ENCODE measurements at places on chromosomes 11 and 22.

- DNase-seq, result no peak
These were observed 22.0 kb upstream of the CTSC start for GRCh38 chr11:88359541-88359940.

GRCh38 chr11:128324531-128325141 is 262.7 kb downstream of the ETS1 start:
- DNase-seq, result peak; percentile 77

DNA sequence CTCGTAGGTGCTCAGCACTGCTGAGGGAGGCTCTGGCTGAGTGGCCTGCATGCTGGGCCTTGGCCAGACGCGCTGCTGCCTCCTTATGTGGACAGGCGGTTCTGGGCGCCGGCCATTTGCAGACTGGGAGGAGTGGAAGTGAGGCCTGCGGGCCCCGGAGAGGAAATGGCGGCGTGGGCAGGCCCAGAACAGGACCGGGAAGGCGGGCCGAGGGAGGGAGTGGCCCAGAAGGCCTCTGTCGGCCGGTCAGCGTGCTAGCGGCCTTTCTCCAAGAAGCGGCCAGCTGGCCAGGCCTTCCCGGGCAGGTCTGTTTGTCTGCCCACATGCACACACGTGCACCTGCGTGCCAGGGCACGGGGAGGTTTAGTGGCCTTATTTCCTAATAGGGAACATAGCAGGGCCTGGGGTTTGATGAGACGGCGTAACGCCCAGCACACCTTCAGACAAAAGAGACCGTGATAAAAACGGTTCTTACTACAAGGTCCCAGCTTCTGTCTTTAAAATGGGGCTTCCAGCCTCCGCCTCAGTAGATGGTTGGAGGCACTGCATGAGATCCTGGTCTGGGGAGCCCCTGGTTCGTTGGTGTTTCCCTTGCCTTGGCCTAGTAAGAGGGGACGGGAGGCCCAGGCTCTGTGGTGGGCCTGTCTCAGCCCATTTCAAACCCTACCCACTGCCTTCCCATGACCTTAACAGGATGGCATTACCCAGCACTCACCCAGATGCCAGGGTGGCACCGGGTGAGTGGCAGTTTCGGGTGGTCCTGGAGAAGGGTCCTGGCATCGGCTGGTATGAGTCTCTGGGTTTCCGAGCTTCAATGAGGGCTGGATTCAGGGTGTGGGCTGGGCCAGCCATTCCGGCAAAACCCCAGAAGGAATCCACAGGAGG is 65.1 kb upstream of the PPARA start:
- DNase-seq, result no peak

DNA sequence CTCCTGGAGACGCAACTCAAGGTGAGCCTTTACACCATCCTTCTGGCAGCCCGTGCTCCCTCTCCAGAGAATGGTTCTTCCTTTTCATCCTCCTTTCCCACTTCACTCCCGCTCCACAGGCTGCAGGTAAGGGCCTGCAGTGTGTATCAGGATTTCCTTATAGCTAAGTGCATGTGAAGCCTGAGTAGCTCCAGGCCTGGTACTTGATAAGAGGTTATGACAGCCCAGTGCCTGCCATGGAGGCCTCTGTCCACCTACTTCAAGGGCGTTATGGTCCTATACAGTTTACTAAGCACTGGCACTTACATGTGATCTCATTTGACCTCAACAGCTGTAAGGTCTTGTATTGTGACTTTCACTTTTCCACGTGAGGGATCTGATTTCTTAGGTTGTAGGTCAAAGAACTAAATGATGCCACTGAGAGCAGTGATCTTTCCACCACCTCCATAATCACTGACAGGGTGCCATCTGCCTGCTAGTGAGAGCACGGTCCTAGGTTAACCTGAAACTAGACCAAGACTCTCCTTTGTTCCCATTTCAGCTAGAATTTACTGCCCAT is 18.1 kb downstream of the SSH3 start:
- no peak for DNase-seq

- no peak for DNase-seq
These were observed 42.4 kb upstream of the DMC1 start for GRCh38 chr22:38612217-38613006.

- DNase-seq, result no peak
These were observed 3.5 kb upstream of the BACE1-AS start for GRCh38 chr11:117287668-117288067.

- no peak for DNase-seq
These were observed 58.0 kb upstream of the CCND1 start for GRCh38 chr11:69582756-69583467.

DNA sequence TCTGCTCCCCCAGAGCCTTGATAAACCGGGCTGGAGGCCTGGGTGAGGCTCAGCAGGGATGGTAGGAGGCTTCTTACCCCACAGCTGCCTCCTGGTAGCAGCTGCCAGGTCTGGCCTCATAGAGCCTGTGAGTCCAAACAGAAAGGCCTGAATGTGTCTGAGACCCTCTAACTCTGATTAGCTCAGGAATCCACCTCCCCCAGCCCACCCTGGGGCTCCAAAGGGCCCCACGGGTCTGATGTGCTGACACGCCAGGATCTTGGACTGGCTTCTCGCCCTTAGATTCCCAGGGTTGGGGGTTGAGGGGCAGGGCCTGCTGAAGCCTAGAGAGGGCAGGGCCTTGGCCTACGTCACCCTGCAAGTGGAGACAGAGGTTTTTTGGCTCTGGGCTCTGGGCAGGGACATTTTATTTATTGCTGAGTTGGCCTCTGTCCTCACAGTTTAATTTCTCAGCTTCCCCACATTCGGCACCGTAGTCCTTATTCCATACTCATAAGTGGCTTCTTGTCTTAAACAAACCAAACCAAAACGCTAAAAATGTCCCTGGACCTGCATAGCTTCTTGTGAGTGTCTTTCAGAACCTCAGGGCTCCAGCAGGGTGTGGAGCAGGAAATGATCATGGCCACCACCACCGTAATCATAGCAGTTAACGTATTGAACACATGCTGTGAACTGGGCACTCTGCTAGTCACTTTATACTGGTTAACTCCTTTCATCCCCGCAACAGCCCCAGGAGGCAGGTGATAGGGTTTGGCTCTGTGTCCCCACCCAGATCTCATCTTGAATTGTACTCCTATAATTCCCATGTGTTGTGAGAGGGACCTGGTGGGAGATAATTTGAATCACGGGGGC is 25.1 kb downstream of the KIAA1671 start:
- DNase-seq, result no peak

DNA sequence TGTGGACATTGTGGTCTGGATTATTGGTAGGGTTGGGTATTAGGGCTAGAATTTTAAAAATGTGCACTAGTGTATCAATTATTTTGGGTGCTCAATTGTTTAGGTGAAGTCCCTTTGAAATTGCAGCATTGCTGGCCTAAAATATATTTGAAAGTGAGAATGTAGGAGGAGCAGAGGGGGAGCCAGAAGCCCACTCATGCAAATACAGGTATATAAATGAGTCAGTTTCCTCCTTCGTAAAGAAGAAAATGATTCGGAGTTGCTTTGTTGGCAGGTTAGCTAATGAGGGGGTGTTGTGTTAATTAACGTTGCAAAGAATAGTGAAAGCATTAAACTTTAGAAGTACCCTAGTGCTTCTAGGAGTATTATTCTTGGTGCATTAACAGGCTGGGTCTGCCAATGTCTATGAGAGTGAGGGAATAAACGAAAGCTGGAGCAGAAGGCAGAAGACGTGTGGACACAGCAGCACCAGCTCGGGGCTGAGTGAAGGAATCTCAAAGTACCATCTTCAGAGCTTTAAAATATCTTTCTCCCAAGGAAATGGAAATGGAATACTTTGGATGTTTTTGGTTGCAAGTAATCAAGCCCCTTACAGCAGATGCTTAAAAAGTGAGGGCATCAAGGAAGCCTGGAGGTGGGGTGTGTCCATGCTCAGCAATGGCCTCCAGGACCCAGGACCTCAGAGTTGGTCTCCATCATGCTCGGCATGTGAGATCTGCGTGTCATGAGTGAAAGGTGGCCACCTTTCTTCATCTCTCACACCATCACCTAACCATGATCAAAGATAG is 522.9 kb downstream of the NTM start:
- DNase-seq, result no peak

DNA sequence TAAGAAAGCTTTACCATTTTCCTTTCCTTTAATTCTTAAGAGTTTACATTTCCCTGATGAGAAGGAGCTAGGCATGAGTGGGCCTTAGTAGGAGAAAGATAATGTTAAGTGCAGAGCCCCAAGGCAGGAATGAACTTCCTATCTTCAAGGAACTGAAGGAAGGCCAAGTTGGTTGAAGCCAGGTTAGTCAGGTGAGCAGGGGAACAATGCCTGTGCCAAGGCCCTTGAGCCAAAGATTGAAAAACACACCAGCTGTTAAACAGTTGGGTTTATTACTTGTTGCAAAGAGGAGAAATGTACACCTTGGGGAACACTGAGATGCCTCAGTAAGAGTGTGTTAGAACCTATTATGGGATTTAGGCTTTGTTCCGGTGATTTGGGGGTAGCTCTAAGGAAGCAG is 10.0 kb downstream of the CNTF start:
- no peak for DNase-seq

DNA sequence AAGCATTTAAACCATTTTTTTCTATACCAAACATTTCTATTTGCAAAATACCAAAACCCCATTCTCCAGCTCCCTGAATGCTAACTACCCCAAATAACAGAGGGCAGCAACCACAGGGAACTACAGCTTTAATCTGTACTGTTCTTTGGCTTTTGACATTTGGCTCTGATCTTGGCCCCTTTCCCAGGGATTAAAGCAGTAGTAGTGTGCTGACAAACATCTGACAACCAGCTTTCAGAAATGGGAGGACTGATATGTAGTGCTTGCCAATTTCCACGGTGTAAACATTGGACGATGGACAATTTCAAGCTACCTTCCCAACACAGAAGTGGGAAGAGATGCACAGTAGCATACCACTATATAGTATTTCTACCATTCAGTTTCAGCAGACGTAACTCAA is 88.4 kb upstream of the TEAD1 start:
- no peak for DNase-seq

- no peak for DNase-seq
These were observed 23.0 kb upstream of the NFRKB start for GRCh38 chr11:129918361-129918760.

GRCh38 chr11:119109843-119110242 is 2.7 kb downstream of the C2CD2L start:
- no peak for DNase-seq

DNA sequence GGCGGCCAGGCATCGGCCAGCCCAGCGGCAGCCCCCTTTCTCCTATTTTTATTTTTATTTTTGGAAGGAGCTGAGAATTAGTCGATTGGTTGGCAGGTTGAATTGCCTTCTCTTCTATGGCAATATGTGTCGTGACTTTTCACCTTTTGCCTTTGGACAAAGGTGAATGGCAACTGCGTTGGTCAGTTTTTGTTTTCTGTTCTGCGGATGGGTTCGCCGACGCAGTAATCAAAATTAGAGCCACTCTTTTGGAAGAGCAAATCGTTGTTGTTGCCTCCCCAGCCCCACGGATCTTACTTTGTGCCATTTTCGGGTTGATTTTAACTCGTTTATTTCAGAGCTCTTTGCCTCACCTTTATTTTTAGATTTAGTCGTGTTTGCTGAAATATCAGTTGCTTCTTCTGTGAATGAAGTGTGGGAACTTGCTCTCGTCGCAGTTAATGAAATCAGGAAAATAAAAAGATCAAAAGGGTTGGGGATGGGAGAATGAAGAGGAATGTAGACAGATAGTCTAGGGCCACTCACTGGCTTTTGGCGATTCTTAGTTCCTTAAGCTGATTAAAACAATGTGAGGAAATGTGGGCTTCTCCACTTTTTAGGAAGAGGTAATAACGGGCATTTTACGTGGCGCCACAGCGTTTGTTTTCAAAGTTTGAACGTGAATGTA is 1.6 kb downstream of the CECR2 start:
- DNase-seq, result no peak

- DNase-seq, result no peak
These were observed 116.4 kb downstream of the CASP12 start for GRCh38 chr11:104781719-104782376.

- no peak for DNase-seq
These were observed 1219.6 kb downstream of the BRD1 start for GRCh38 chr22:48607901-48608662.

DNA sequence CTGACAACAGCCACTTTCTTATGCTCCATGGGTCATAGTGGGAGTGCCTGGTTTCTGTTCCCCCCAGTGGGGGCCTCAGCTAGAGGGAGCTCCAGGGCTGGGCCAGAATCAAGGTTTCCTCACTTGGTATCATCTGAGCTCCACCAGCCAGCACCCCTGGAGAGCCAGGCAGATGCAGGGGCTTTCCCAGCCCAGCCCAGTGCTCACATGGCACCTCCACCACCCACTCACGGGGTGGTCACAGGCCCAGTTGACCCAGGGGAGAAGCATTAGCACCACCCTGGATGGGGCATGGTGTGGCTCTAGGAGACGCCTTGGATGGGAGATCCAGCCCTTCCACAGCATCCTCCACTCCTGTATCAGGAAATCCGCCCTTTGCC is 24.1 kb upstream of the WNT7B start:
- no peak for DNase-seq

GRCh38 chr11:70669281-70669680 is 271.0 kb downstream of the CTTN start:
- no peak for DNase-seq

DNA sequence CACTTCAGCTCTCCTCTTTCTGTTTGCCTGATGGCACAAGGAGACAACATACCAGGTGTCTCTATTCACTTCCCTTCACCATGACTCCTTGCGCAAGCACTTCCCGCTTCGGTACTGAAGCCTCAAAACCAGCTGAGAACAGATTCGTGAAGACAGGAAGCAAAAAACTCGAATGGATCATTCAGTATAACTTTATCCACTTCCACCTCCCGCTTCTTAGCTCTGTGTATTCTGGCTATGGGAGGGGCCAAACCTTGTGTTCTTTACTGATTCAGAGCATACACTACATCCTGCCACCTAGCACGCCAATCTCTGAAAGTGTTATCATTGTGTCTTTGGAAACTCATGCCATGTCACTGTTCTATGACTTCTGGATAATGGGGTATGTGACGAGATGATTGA is 62.2 kb upstream of the ADA2 start:
- DNase-seq, result no peak

GRCh38 chr11:68658097-68658496 is 26.2 kb upstream of the GAL start:
- no peak for DNase-seq

DNA sequence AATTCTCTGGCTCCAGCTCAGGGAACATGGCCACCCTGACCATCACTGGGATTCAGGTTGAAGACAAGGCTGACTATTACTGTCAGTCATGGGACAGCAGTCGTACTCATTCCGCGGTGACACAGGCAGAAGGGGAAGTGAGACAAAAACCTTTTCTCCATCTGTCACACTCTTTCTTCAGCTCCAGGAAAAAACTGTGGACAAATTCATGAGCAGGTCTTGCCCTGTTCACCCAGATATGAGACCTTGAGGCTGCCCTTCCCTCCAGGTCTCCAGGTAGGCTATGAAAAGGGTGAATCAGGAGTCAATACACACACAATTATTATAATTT is 39.4 kb upstream of the GGTLC2 start:
- no peak for DNase-seq

Data from activated gamma-delta T cell treated with anti-CD3 and anti-CD28 coated beads, Interleukin-2, amount 50 U/mL, for 16 hours (primary cell).